MG63 (cell line): ENCODE measurements at places on chromosomes 1 and 21. TPM values are rescaled to one million over a fixed set of nuclear protein-coding genes. Genes with fewer than 3 reads are reported as not detected.

DMRTA2 gene
- total RNA-seq = not detected in 2 replicates

GBP6 gene
- not detected in 2 replicates for total RNA-seq

GRIK1 gene
- not detected in 2 replicates for total RNA-seq

SHISA4 gene
- total RNA-seq = 13.6 and 28.8 TPM in 2 replicates

OR2AK2 gene
- not detected in 2 replicates for total RNA-seq

NPPB gene
- total RNA-seq = not detected in 2 replicates

GRHL3 gene
- not detected in 2 replicates for total RNA-seq

RAD54L gene
- total RNA-seq = 3.3 and 15.3 TPM in 2 replicates

ARHGAP30 gene
- total RNA-seq = not detected in 2 replicates

OR10Z1 gene
- total RNA-seq = not detected in 2 replicates

GRCh38 chr1:12447849-12448312 lies 170.1 kb downstream of the DHRS3 start:
- DNase-seq = peak; percentile 77

DNA sequence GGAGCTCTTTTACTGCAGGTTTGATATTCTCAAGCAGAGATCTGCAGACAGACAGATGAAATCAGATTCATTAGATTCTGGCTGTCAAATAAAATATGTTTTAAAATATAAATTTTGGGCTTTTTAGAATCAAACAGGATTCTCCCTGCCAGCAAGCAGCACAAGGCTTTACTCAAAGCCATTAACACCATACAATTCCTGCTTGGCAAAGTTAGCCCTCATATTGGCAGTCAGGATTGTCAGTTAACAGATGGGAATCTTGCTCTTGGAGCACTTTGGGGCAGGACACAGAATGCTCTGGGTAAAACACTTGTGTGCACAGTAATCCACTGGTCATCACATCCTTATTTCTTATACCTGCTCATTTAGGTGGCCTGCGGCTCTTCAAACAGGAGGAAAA lies 560.6 kb upstream of the BEND5 start:
- DNase-seq = no peak

DNA sequence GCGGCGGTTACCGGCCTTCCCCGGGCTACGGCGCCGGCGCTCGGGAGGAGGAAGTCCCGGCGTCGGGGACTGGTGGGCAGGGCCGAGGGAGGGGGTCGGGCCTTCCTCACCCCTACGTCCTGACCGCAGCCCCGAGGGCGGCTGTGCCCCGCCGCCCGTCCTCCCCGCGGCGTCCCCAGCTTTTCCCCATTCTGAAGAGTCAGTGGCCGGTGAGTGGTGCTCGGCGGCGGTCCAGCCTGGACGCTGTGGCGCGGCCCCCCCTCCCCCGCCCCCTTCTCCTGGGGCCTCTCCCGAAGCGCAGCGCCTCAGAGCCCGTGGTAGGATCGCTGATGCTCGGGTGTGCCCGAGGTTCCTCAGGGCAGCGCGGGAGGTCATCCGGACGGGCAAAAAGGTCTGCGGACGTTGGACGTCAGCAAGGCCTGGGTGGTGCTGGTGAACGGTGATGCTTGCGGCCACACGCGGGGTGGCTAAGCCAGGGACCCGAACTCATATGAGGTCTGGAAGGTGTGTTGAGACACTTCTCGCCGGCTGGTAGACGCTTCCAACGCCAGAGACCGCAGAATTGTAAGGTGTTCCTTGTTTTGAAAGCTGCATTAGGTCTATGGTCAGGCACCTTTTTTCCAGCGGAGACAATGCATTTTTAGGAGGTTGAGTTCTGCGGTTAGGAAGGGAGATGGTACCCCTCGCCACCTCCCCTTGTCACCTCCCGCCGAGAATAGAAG lies 725 bp downstream of the SLC25A33 start:
- DNase-seq = peak; percentile 69

GRCh38 chr1:66271216-66271903 lies 262.6 kb upstream of the SGIP1 start:
- DNase-seq = peak; percentile 90

DNA sequence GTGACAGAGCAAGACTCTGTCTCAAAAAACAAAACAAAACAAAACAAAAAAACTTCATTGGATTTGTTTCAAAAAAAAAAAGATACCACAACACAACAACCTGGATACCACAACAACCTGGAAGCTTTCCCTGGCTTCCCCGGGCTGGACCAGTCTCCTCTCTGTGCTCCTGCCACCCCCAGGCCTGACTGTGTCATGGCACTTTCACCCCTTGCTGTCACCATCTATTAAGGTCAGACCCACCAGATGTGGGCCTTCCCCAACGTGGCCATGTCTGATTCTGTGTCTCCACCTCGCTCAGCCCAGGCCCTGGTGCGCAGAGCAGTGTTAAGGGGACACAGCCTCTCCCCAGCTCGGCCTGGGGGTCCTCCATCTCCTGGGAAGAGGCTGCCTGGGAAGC lies 28.3 kb upstream of the ACOT11 start:
- DNase-seq = peak; percentile 18

DNA sequence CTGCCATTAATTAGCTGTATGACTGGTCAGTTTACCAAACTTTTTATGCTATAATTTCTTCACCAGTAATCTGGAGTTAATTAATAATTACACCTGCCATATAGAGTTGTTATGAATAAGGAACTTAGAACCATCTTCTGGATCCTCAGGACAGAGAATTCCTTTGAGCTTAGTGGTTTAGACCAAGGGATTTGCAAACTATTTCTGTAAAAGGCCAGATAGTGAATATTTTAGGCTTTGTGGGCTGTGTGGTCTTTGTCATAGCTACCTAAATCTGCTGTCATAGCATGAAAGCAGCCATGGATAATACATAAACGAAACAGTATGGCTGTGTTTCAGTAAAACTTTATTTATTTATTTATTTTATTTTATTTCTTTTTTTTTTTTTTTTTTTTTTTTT lies 9.0 kb downstream of the TIMM17A start:
- no peak for DNase-seq

DNA sequence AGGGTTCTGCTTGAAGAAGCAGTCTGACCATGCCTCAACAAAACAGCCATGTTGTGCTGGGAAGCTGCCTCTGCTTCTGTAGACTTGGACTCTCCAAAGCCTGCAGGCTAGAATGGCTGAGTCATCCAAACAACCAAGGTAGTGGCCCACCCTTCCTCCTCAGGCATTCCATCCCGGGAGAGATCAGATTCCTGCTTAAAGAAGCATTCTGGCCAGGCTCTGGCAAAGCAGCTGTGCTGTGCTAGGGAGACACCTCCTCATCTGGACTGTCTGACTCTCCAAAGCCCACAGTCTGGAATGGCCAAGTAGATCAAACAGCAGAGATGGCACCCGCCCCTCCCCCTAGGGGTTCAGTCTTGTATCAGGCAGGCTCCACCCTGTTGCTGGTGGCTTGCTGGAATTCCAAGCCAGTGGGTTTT lies 38.3 kb upstream of the F3 start:
- peak; percentile 89 for DNase-seq

DNA sequence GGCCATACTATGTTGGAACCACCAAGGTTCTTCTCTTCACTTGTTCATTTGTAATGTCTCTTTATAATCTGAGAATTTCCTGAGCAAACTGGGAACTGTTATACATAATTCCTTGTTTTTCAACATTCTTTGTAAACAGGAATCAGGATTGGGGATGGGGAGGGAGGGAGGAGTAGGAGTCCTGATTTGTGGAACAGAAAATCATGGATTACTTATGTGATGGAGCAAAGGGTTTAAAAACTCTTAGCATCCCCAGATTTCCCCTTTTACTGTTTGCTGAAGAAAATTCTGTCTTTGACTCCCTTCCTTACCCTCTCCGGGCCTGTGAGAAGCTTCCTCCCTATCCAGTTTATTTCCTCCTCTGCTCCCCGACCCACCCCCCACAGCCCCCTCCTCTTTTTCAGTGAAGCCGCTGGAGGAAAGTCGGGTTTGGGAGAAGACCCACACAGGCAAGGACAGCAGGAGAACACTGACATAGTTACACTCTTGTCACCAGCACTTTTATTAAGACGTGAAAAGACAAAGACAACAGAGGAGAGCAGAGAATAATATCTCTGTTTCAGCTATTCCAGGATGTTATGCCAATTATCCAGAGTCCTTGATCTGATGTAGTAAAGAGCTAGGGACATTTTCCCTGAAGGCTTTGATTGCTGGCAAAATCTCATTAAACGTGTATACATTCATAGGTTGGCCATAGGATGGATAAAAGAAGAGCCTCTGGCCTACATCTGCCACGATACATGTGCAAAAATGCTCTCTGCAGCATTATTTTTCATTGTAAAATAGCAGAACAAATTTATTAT lies 4.6 kb upstream of the NBPF1 start:
- DNase-seq = no peak

DNA sequence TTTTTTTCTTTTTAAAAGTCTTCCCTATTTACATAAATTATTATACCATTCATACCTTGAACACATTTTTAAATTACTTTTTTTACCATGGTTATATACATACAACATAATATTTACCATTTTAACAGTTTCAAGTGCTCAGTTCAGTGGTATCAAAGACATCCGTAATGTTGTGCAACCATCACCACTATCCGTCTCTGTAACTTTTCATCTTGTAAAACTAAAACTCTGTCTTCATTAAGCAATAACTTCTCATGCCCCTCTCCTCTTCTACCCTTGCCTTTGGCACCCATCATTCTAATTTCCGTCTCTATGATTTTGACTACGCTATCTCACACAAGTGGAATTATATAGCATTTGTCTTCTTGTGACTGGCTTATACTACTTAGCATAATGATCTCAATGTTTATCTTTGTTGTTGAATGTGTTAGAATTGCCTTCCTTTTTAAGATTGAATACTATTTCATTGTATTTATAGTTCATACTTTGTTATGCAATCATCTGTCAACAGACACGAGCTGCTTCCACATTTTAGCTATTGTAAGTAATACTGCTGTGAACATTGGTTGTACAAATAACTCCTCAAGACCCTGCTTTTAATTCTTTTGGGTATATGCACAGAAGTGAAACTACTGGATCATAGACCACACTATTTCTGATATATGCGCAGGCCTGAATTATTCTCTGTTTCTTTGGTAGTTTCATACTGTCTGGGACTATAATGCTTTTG lies 689.5 kb upstream of the NCAM2 start:
- DNase-seq = no peak

DNA sequence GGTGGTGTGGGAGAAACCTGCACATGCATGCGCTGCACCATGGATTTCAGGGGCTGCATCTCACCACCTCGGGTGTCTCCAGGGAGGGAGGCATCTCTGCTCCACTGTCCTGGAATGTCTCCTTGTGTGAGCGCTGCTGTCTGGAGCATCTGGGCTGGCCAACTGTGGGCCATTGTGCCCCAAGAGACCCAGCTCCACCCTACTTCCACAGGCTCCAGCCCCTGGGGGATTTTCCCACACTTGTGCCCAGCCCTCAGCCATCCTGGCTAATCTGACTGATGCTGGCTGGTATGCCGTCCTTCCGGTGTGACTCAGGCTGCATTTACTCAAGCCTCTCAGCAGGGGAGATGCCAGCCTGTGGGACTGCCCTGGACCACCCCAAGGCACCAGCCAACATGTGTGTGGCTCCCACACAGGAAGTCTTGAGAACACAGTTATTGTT lies 62.0 kb downstream of the TRIM11 start:
- DNase-seq = peak; percentile 48

GRCh38 chr1:150180474-150180873 lies 30.8 kb downstream of the PLEKHO1 start:
- DNase-seq = no peak

DNA sequence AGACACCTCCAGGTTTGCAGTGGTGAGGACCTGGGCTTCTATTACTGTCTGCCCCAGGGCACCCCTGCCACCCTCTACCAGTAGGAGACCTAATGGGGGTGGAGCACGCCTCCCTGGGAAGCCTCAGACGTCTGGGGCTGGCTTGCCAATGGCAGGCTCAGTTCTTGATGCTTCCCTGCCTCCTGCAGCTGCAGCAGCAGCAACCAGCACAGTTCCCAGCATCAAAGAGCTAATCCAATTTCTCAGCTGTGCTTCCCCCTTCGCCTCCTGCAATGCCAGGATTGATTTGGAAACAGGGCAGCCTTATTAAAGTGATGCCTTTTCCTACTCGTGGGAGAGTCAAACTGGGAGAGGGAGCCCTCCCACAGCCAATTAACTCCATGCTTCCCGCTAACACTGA lies 8.2 kb downstream of the SYT2 start:
- DNase-seq = no peak

GRCh38 chr1:161180639-161181038 lies 3.3 kb upstream of the B4GALT3 start:
- DNase-seq = no peak

DNA sequence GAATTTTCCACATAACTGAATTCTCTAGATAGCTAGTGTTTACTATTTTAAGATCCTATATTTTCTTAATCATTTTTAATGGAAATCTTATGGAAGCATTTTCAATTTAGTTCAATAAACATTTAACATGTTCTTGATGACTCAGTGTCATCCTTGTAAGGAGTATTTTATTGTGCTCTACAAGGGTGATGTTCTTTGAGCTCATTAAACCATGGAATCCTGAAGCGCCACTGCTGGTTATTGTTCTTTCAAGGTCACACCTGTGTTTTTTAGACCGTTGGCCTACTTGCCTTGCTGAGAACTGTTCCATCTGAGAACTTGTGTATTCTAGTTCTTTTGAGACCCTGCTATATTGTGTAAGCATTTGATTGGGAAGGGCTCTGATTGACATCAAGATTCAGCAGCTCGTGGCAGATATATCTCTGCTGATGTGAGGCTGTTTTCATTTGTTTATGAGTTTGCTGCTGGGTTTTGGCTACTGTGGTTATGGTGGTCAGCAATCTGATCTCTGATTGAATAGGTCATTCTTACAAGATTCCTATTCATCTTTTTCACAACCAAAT lies 132.0 kb downstream of the GIPC2 start:
- no peak for DNase-seq
